ENCODE measurements at places on chromosomes 1 and 21.

DNA sequence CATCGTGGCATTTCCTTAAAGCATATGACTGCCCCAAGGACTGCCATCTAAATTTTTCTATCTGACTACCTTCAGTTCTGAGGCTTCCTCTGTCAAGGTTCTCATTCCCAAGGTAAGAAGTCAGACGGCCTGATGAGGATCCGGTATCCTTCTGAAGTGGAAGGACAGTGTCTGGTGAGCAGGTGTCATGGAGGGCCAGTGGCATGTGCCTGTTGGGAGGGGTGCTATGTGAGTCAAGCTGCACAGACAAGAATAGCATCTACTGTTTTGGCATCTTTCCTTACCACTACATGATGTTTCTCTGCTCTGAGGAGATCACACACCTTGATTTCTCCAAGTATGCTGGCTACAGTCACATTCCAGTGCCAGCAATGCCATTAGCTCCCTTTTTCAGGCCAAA is 99.6 kb upstream of the RGS1 start:
- DNase-seq = no peak

GRCh38 chr1:64039390-64039926 is 164.0 kb upstream of the UBE2U start:
- DNase-seq = no peak

DNA sequence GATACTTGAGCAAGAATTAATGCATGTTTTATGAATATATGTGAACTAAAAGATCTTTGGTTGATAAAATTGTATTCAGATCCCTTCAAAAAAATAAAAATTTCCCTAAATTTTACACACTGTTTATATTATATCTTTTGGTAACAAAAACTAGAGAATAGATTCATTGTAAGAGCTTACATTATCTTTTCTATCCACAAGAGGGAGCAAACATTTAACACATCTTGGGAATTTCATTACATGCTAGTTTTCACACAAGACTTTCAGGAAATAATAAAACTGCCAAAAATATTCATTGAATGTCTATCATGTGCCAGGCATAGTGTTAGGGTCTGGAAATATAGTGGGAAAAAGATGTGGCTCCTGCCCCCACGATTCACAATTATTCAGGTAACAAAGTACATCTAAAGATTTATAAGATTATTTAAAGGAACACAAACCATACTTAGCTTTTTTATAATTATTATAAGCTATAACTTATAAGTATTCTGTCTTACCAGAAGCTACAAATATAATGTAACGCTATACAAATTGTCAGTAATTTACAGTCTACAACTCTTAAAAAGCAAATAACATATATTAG is 30.6 kb downstream of the FAF1 start:
- no peak for DNase-seq

DNA sequence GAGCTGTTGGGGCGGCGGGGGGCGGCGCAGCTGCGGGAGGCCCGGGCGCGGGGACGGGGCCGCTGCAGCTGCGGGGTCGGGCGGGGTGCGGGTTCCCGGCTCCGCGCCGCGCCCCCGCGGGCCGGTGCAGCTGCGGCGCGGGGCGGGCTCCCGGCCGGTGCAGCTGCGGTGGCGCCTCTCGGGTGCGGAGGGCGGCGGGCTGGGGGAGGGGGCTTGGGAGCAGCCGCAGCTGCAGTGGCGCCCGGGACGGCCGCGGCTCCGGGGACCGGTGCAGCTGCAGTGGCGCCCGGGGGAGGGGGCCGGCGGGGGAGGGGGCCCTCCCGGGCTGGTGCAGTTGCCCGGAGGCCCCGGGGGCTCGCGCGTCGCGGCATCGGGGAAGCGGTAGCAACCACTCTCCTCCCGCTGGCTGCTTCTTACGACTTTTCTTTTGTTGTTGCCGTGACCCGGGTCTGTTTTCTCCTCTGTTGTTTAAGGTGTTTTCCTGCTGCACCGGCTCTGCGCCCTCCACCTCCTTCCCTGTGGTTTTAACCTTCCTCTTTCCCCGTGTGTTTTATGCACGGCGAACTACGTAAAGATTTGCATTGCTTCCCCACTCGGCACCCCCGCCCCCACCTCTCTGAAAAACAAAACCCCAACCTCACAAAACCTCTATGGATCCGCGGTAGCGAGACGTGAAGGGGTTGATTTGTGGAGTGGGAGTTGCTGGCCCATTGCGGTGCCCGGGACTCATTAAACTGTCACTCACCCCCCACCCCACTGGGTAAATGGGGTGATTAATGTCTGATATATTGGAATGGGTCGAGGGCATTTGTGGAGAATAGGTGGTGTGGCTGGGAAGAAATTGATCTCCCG is 1.7 kb upstream of the ZBTB18 start:
- no peak for DNase-seq

- no peak for DNase-seq
These were observed 55.5 kb downstream of the GABPA start for GRCh38 chr21:25790122-25790877.
